Calu3 (cell line): ENCODE measurements at places on chromosomes 4 and X. TPM values are rescaled to one million over a fixed set of nuclear protein-coding genes. Genes with fewer than 3 reads are reported as not detected.

- H3K4me3 ChIP-seq = no peak overlapping the region
- no peaks in the 10 kb centered on the region for H3K27me3 ChIP-seq
- no peak for DNase-seq
- H3K36me3 ChIP-seq = no peaks in the 10 kb centered on the region
- H3K4me1 ChIP-seq = no peaks in the 10 kb centered on the region
- no peak overlapping the region for H3K27ac ChIP-seq
Observed at GRCh38 chr4:62006108-62006507, 806.0 kb downstream of the ADGRL3 start.

DNA sequence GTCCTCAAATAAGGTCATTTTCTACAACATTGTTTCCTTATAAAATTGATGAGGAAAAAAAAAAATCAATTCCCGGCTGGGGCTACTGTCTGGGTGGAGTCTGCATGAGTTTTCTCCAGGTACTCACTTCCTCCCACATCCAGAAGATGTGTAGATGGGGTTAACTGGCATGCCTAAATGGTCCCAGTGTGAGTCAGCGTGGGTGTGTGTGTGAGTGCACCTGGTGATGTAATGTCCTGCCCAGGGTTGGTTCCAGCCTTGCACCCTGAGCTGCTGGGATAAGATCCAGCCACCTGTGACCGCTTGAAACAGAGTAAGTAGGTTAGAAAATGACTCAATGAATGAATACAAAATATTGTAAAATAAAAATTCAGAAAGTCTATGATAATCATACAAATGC, 11.1 kb downstream of the USP26 start:
- DNase-seq = peak; percentile 69
- H3K4me1 ChIP-seq = peaks cover 36% of the 10 kb centered on the region
- H3K27ac ChIP-seq = peak overlapping the region; percentile 44
- no peaks in the 10 kb centered on the region for H3K27me3 ChIP-seq

GRCh38 chr4:81600520-81601357, 129.0 kb upstream of the RASGEF1B start:
- H3K27me3 ChIP-seq = no peaks in the 10 kb centered on the region
- H3K27ac ChIP-seq = no peak overlapping the region
- DNase-seq = no peak
- H3K36me3 ChIP-seq = no peaks in the 10 kb centered on the region
- no peaks in the 10 kb centered on the region for H3K4me1 ChIP-seq
- no peak overlapping the region for H3K4me3 ChIP-seq

The GJB1 gene
- 80.4 and 96.9 TPM in 2 replicates for total RNA-seq

The SH3TC1 gene
- 7.8 and 10.8 TPM in 2 replicates for total RNA-seq
